ENCODE measurements at places on chromosomes 7 and 10. TPM values are rescaled to one million over a fixed set of nuclear protein-coding genes. Genes with fewer than 3 reads are reported as not detected.

The FEZF1 gene
- not detected for total RNA-seq

The WNT8B gene
- total RNA-seq, result not detected

The ITPRID1 gene
- total RNA-seq, result 2.6 TPM

The SPDYE6 gene
- not detected for total RNA-seq

The HTR5A gene
- not detected for total RNA-seq

The MICALL2 gene
- total RNA-seq, result 68.6 TPM

GRCh38 chr10:324593-324992, 189.3 kb downstream of the ZMYND11 start:
- DNase-seq, result no peak

- no peak for DNase-seq
Observed at GRCh38 chr10:78873413-78873812, 195.4 kb upstream of the ZMIZ1 start.

DNA sequence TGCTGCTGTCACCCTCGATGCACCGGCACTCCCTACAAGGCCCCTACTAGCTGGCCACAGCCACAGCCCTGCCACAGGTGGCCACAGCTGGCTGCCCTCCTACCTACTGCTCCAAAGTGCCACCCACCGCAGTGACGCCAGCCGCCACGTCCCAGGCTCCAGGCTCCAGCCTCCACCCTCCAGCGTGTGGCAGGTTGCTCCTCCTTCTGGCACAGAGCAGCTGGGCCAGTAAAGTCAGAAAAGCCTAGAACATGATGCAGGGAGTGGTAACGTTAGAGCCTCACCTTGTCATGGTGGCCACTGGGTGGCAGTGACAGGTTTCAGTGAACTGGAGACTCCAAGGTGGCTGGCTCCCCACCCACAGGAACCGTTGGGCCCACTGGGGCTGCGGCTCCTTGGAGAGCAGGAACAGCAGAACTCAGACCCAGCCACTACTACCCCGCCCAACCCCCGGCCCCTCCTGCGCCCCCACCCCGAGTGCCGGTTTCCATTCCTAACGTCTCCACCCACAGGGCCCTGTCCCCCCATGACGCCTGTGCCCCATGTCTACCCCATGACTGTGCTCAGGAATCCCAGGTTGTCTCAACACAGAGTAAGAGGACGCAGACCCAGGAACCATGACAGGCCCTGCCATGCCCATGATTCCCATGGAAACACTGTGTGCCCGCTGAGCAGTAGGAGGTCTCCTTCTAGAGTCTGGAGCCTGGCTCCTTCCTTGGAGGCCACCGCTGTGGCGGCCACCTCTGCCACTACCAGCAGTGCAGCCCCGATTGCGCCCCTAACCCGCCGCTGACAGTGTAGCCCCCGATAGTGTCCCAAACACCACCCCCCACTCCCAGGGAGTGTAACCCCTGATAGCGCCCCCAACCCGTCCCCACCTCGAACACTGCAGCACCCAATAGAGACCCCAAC, 52.3 kb upstream of the ZNF33B start:
- no peak for DNase-seq

DNA sequence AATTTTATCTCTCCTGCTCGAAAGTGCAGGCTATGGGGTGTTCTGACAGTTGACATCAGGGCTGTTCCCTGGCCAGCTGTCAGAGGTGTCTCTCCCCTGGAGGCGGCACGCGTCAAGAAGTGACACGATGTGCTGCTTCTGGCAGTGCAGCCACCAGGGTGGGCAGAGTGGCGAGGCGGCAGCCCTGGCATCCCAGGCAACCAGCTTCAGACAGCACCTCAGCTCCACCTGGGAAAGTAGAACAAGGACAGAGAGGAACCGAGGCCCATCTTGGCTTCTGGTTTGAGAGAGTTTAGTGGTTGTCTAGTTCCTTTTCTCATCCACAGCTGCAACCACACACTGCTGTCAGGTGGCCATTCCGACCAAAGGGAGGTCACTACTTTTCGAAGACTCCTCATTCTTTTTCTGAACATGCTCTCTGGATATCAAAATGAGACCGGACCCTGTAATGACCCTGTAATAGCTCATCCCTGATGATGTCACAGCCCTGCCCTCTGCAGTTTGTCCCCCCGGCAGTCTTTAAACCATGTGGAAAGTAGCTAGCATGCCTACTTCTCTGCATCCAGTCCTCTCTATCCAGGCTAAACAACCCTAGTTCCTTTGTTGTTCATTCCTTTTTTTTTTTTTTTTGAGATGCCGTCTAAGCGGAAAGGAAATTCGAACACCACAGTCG, 381.0 kb upstream of the NRP1 start:
- no peak for DNase-seq

DNA sequence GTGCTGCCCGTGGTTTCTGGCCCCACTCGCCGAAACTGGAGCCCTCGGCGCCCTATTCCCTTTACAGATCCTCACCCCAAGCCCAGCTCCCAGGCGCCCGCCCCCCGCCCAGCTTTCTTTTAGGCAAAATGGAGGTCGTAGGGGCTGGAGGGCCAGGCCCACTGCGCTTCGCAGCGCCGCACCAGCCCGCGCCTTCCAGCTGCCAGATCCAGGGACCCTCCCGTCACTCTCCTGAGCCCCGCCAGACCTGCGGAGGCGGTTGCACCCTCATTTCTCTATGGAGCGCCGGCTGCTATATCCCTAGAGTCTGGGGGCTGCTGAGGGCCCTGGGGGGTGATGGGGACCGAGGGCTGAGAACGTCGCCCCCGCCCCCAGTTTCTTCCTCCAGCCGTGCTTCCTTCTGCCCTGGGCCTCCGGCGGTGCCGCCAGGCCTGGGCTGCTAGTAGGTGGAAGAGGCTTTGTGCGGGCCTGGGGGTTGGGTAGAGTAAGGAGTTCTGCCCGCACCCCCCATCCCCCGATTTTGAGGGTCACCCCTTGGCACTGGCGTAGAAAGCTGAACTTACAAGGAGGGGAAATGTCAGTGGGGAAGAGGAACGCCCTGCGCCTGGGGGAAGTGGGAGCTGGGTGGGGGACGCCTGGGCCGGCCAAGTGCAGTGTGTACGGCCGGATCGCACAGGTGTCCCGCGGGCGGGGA, 1.0 kb downstream of the GNB2 start:
- peak; percentile 58 for DNase-seq

- DNase-seq, result no peak
Observed at GRCh38 chr7:43952028-43952427, 25.8 kb downstream of the UBE2D4 start.

GRCh38 chr7:113799896-113800295, 118.9 kb downstream of the PPP1R3A start:
- DNase-seq, result no peak

DNA sequence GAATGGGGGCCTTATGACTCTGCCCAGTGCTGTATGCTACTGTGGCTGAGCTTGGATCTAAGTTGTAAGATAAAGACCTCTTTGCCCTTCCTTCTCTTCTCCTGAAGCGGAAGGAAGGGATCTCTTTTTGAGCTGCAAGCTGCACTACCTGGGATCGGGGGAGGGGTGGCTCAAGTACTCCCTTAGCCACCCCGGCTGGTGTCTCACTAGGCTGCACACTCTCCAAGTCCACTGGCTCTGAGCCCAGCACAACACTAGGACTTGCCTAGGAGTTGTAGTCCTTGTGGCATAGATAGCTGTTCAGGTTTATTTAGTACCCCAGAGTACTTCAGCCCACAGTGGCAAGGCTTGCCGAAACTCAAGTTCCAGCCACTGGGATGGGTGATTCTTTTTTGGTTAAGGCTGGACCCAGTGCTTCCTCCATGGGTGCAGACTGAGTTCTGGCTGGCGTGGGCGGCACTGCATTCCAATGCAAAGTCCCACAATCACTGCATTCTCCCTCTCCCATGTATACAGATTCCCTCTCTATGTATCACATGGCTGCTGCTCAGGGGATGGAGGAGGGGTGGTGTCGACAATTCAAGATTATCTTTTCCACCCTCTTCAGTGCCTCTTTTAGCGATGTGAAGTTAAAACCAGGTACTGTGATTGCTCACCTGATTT, 76.2 kb upstream of the SLC25A13 start:
- no peak for DNase-seq

DNA sequence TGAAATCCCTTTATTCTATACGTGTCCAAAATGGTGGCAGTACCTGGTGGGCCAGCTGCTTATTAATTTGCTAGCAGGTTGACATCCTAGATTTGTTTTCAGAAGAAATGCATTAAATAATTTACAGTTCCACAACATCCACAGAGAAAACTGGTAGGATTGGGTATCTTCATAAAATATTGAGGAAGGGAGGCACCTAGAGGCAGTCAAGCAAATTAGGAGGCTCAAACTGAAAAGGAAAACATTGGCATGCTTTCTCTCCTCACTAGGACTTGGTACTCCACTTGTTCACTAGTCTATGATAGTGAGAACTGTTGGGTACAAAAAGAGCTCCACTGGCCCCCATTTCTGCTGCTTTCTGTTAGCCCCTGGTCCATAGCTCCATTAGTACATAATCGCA, 18.3 kb upstream of the LRGUK start:
- DNase-seq, result no peak

DNA sequence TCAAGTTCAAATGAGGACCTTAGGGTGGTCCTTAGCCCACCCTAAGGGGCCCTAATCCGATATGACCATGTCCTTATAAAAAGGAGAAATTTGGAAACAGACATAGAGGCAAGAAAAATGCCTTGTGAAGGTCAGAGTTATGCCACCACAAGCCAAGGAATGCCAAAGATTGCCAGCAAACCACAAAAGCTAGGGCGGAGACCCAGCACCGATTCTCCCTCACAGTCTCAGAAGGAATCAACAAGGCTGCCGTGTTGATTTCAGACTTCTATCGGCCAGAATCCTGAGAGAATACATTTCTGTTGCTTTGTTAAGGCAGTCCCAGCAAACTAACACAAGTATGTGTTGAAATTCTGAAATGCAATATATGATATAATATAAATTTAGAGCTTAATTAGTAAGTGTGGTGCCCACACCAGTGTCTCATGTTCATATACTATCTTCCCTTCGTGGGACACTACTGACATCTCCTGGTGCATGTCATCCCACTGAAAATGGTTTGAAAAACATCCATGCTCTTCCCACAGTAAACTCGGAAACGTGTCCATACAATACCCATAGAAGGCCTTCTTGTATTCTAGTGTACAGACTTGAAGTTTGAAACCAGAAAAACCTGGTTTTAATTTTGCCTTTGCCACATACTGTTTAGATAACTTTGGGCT, 349.0 kb downstream of the TNS3 start:
- no peak for DNase-seq

DNA sequence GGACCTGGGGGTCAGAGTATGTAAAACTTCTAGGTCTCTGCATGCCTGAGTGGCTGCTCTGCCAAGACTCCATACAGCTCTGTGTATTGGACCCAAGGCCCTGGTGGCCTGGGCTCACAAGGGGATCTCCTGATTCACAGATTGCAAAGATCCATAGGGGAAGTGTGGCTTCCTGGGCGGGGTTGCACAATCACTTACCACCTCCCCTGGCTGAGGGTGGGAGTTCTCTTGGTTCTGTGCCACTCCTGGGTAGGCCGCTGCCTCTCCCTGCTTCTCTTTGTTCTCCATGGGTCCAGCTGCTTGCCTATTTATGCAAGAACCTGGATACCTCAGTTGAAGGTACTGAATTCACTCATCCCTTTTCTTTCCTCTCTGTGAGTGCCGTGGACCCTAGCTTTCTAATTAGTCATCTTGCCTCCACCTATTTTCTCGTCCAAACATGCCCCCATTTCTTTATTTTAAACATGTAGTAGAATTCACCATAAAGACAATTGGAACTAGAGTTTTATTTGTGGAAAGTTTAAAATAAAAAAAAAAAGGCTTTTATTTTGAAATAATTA, 18.5 kb upstream of the AGR3 start:
- DNase-seq, result no peak

DNA sequence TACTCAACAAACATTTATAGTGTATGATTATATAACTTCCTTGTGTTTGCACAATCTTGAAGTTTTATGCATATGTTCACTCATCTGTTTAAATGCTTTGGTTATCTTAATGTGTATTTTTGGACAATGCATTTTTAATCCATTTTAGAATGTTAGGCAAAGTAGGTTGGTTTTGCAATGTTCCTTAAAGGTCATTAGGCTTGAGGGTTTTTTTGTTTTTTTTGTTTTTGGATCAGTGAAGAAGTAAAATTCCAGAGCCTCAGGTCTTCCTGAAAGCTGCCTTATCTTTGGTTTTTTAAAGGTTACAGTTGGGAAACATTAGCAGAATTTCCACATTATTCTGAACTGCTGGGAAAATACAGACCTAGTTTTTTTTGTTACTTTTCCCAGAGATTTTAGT, 12.8 kb downstream of the MDFIC start:
- no peak for DNase-seq

GRCh38 chr10:110170142-110170971, 37.0 kb upstream of the MXI1 start:
- peak; percentile 22 for DNase-seq
